Activated CD4-positive, alpha-beta memory T cell treated with anti-CD3 and anti-CD28 coated beads for 36 hours (primary cell): ENCODE measurements at places on chromosomes 1 and 21.

- DNase-seq: peak; percentile 51
Observed at GRCh38 chr1:230270559-230271281, 155.4 kb downstream of the PGBD5 start.

DNA sequence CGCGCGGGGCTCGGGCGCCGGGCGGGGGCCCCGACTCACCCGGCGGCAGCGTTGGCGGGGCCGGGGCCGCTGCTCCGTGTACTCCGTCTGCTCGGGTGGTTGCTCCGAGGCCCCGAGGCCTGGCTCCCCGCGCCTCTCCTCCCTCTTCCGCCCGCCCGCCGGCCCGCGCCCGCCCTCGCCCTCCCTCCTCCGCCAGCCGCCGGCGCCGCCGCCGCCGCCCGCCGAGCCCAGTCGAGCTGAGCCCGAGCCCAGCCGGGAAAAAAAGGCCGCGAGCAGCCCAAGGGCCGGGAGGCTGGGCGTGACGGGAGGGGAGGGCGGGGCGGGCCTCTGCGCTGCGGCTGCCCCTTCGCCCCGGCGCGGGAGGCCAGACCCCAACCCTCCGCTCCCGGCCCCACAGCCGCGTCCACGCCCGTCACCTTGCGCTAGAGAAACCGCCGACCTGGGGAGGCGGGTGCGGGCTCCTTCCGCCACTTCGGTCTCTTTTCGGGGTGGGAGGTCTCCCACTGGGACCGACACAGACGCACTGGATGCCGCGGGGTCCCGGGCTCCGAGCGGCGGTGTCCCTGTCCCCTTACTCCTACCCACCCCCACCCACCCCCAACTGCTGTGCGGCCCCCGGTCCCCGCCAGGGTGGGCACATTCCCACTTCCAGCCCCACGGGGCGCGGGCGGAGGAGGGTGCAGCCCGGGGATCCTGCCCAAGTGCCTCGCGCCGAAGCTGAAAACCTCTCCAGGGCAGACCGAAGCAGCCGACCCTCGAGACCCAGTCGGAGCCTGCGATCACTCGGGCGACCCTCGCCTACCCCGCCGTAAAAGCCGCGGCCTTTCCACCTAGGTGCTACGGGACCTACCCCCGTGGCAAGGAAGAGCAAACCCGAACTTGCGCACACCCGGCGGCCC is at the start of gene CERS2:
Gene CERS2, minus strand, starts transcription at position 256 of the 899 bp plus-strand sequence. CDS start 5,745 bp downstream, outside the sequence.
- peak; percentile 86 for DNase-seq

- no peak for DNase-seq
Observed at GRCh38 chr1:14743368-14743767, 144.9 kb downstream of the KAZN start.

GRCh38 chr1:41396084-41396483 is 34.9 kb downstream of the FOXO6 start:
- no peak for DNase-seq

- DNase-seq: no peak
Observed at GRCh38 chr1:182598296-182598695, 5.9 kb downstream of the RGS16 start.

DNA sequence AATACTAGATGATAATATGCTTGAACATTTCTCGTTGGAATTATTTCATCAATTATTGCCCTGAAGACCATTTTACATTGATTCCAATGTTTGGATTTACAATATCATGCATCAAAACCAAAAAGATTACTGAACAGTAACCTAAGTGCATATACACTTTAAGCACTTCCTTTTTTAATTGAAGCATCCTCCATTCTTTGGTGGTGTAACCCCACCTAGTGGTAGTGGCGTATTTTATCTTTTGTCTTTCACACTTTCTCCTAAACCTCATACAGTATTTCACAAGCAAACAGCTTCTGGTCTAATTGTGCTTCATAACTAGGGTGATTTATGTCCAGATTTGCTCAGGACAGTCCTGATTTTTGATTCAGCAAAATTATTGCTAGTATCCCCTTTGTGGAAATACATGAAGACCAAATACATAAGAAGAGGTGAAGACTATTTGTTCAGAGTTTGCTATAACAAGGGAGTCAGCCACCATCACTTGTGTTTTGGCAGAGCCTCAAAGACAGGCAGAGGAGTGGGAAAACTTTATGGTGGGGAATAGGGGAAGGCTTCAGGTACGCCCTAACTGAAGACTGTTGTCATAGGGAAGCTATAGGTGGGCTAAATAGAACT is 3.4 kb upstream of the NVL start:
- DNase-seq: no peak

DNA sequence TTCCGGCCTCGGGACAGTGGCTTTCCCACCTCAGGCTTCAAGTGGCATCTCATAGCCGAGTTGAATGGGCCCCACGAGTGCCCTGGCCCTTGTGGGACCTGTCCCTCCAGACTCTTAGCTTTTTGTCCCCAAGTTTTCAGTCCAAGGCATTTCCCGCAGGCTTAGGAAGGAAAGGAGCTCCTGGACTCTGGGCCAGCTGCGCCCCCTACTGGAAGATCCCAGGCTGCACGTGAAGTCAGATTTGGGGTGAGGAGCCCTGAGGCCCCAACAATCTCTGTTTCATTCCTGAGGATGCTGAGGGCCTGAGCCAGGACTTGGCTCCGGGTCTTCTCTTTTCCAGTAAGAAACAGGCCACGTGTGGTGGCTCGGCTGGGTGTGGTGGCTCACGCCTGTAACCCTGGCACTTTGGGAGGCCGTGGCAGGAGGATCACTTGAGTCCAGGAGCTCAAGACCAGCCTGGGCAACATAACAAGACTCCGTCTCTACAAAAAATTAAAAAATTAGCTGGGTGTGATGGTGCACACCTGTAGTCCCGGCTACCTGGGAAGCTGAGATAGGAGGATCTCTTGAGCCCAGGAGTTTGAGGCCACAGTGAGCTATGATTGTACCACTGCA is 67.4 kb downstream of the ARHGEF10L start:
- peak; percentile 64 for DNase-seq

GRCh38 chr21:36509973-36510664 is 30.2 kb upstream of the CLDN14 start:
- no peak for DNase-seq

DNA sequence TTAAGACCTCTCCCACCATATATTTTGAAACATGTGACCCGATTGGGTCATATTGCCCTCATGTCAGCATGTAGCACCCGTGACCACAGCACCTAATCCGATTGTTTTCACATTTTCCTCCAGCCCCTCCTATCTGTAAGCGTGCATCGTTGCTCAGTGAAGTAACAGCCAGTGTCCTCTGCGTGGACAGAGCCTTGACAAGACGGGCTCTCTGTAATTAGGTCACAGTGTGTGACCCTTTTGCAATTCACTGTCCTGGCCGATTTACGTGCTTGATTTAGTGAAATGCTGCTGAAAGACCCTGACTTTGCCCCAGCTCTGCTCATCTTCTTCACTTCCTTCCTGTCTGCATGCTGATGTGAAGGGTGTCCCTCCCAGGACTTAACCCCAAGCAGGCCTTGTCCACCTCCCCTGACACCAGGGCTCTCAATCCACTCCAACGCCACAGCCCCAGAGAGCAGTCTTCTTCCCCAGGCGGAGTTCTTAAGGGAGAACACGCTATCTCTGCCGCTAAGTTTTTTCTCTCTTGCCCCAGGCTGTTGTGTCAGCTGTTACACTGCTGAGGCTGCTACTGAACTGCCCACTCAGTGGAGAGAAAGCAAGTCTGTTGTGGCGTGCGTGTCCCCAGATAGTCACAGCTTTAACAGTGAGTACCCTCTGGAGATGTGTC is 19.4 kb downstream of the URB2 start:
- no peak for DNase-seq

DNA sequence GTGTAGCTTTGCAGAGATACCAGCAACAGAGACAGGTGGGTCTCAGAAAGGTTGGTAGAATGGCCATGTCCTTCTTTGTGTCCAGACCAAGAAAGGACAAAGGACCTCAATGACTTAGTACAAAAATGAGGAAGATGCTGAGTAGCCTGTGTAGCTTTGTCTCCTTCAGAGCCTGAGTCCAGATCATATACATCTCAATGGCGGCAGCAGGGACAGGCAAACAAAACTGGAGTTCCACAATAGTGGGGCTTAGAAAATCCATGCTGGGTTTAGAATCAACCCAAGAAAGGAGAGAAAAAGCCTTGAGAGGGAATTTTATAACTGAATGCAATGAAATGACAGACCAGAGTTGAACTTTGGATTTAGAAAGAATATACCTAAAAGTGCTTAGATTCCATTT is 339.0 kb downstream of the BRINP3 start:
- DNase-seq: no peak

DNA sequence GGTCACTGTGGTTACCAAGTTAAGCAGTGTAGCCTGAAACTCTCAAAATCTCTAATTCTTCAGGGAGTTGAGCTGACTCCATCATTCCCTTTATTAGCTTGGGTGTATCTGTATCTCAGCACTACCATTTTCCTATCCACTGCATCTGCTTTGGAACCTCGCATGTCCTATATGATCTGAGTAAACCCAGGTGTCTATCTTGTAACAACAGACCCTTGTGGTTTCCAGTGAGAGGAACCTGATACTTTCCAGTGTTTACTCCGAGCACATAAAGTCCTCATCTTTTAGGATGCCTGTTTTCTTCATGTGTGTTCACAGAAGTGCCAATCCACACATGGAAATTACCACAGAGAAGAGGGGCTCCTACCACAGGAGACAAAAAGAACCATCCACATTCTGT is 650.4 kb downstream of the LMO4 start:
- DNase-seq: no peak

- DNase-seq: no peak
Observed at GRCh38 chr1:25197235-25197975, 34.9 kb downstream of the SYF2 start.

DNA sequence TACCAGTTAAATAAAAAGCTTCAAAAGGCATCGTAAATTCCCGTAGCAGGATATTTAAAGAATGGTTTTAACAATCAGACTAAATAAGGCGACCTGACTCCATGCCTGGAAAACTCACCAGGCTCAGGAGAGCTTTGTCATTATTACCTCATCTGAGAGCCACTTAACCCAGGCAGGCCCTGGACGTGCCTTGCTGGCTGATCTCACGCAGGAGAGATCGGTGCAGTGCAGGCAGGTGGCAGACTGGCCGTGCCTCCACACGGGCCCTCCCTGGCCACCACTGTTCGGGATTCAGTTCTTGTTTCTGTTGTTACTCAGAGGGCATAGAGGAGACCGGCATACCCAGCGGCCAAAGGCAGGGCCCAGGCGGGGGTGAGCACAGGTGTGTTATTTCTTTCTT is 6.4 kb downstream of the MT1HL1 start:
- no peak for DNase-seq

DNA sequence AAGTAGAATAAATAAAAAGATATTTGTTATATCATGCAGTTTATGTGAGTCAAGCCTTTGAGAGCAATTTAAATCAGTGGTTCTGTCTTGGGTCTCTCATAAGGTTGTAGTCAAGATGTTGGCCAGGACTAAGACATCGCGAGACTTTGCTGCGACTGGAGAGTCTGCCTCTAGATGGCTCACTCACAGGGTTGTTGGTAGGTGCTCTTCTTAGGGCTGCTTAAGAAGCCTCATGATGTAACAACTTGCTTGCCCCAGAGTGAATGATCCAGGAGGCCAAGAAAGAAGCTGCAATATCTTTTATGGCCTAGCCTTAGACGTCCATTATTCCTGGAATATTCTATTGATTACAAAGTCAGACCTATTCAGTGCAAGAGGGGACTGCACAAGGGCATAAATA is 73.1 kb upstream of the CACHD1 start:
- no peak for DNase-seq

GRCh38 chr1:246638941-246639655 is 72.8 kb downstream of the CNST start:
- no peak for DNase-seq

GRCh38 chr21:31110430-31110829 is 72.2 kb upstream of the KRTAP19-8 start:
- DNase-seq: no peak

DNA sequence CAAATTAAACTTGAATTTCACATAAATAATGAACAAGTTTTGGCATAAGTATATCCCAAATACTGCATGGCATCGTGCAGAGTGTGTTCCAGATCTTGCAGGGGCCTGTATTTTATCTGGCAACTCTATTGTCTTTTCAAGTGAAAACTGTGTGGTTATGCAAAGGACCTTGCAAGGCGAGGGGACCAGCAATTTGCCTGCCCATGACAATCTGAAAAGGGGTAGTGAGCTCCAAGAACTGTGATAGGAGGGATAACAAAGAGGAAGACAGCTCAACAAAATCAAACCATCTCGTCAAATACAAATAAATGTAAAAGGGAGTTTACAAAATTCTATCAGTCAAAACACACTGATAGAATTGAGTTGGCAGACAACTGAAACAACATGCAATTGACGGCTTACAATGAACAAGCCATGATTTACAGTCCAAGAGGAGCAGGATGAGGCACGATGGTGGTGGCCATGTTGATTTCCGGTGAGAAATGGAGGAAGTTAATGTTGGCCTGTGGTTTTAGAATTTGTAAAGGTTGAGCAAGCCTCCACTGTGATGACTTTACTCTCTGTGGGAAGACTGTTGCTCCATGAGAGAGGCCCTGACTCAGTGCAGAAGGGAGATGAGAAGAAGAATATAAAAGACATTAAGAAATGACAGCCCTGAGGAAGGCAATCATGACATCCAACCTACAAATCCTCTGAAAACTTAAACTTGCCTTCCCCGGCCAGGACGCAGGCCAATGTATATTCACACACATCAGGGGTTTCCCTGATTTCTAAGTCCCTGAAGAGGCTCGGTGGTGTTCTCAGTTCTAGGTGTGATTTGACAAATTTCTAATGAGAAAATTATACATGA is 132.2 kb downstream of the ADSS2 start:
- peak; percentile 78 for DNase-seq

- peak; percentile 59 for DNase-seq
Observed at GRCh38 chr1:156025876-156026275, 5.1 kb upstream of the SSR2 start.

- DNase-seq: no peak
Observed at GRCh38 chr1:24379733-24380315, 33.8 kb downstream of the STPG1 start.

GRCh38 chr1:202319381-202320080 is 22.2 kb downstream of the UBE2T start:
- no peak for DNase-seq
